ENCODE measurements at places on chromosomes 2 and 18.
A peak's percentile ranks its signal among the peaks of the same experiment; 100 is the strongest.

DNA sequence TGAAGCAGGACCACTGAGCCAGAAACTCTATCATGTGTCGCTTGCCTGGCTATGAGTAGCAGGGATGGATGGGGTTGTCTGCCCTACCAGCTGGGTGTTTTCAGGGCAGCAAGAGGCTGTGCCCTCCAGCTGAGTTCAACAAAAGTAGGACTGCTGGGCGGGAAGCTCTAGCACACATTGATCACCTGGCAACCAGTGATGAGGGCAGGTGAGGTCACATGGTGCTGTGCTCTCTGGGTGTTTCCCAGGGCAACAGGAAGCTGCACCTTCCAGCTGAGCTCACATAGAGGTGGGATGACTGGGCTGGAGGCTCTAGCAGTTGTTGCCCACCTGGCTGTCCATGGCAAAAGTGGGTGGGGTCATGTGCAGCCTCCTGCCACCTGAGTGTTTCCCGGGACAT is 487.3 kb upstream of the VWC2L start:
- no peak for DNase-seq
- no peaks in the 10 kb centered on the region for H3K27me3 ChIP-seq
- H3K4me3 ChIP-seq: no peak overlapping the region

DNA sequence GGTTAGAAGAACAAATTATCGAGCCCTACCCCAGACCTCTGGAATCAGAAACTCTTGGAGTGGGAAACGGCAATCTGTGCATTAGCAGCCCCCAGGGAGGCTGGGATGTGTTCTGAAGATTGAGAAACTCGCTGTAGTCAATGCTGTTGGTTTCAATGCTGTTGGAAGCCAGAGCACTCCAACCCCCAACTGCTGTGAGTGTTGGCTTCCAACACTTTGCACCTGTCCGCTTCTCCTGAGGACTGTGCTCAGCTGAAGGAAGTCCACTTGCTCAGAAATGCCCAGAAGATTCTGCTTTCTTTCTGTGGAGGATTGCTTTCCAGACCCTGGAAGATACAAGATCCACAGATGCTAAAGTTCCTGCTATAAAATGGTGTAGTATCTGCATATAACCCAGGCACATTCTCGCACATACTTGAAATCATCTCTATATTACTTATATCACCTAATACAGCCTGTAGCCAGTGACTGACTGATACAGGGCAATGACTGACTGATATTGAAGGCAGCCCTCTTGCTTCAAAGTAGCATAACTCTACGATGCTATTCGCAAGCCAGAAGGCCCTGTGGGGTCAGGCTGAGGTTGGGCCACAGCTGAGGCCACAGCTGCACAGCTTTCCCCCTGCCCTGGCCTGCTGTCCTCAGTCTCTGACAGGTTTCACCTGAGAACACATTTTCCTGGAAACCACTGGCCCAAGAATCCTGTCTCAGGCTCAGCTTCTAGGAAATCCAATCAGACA is 757.7 kb upstream of the ID2 start:
- H3K27me3 ChIP-seq: no peaks in the 10 kb centered on the region
- no peak for DNase-seq
- no peak overlapping the region for H3K27ac ChIP-seq
- no peak overlapping the region for H3K4me3 ChIP-seq
- H3K36me3 ChIP-seq: no peaks in the 10 kb centered on the region
- H3K4me1 ChIP-seq: no peaks in the 10 kb centered on the region

GRCh38 chr2:203707530-203707929 is 1.1 kb downstream of the CD28 start:
- H3K4me3 ChIP-seq: no peak overlapping the region
- no peaks in the 10 kb centered on the region for H3K4me1 ChIP-seq
- H3K27me3 ChIP-seq: peaks cover 1% of the 10 kb centered on the region
- no peak overlapping the region for H3K27ac ChIP-seq

- no peak overlapping the region for H3K4me3 ChIP-seq
- peaks cover 34% of the 10 kb centered on the region for H3K4me1 ChIP-seq
- DNase-seq: peak; percentile 47
Measured at GRCh38 chr2:128622955-128623620, 304.4 kb upstream of the HS6ST1 start.

GRCh38 chr2:143355870-143356269 is 226.7 kb downstream of the ARHGAP15 start:
- no peak overlapping the region for H3K4me3 ChIP-seq
- H3K36me3 ChIP-seq: no peaks in the 10 kb centered on the region
- H3K27ac ChIP-seq: no peak overlapping the region
- no peak for DNase-seq

DNA sequence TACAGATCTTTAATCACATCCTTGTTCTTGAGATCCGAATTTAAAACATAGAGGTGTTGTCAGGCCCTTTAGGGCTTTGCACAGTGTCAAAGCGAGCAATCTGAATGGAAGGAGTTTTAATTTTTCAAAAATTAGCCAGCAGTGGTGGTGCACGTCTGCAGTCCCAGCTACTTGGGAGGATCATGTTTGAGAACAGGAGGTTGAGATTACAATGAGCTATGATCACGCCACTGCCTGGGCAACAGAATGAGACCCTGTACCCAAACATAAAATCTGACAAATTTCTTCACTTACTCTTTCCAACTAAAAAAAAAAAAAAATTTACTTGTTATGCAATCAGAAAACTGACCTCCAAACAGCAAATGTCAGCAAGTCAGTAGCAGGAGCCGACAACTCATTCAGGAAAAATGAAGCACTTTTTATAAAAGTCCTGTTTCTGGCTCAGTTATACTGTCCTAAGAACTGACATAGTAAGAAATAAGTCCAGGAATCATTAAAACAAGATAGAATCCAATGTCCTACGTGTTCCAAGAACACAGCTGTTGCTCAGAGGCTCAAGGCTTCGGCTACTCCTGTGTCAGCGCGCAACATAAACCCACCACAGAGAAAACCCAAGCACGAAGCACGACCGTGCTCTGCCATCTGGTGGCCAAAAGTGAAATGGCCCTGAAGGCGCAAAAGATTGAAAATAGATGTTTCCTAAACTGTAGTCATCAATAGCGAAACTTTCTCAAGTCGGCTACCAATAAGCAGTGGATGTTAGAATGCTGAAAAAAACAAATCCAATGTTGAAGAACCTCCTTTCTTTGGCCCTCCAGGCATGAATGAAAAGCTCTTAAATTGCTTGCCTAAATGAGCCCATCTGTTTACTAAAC is 138.1 kb downstream of the INO80D start:
- DNase-seq: peak; percentile 78
- H3K4me3 ChIP-seq: no peak overlapping the region

- H3K4me3 ChIP-seq: no peak overlapping the region
- H3K36me3 ChIP-seq: no peaks in the 10 kb centered on the region
- no peaks in the 10 kb centered on the region for H3K4me1 ChIP-seq
- H3K27me3 ChIP-seq: 0 out of 2 replicates have a peak, but pooled peaks cover 2% of the 10 kb centered on the region
- DNase-seq: peak; percentile 14
Measured at GRCh38 chr18:50218432-50219197, 23.7 kb upstream of the MYO5B start.

GRCh38 chr2:214730800-214731407 is 78.6 kb downstream of the BARD1 start:
- H3K27ac ChIP-seq: no peak overlapping the region
- no peaks in the 10 kb centered on the region for H3K27me3 ChIP-seq
- peaks cover 5% of the 10 kb centered on the region for H3K36me3 ChIP-seq
- no peak overlapping the region for H3K4me3 ChIP-seq

- no peaks in the 10 kb centered on the region for H3K36me3 ChIP-seq
- peak; percentile 83 for DNase-seq
Measured at GRCh38 chr18:76528477-76529432, 33.7 kb upstream of the ZNF516 start.

- H3K27me3 ChIP-seq: no peaks in the 10 kb centered on the region
- peak overlapping the region; percentile 88 for H3K27ac ChIP-seq
- H3K36me3 ChIP-seq: no peaks in the 10 kb centered on the region
- no peak overlapping the region for H3K4me3 ChIP-seq
- H3K4me1 ChIP-seq: peaks cover 49% of the 10 kb centered on the region
- peak; percentile 92 for DNase-seq
Measured at GRCh38 chr2:120758181-120759144, 22.8 kb downstream of the GLI2 start.

DNA sequence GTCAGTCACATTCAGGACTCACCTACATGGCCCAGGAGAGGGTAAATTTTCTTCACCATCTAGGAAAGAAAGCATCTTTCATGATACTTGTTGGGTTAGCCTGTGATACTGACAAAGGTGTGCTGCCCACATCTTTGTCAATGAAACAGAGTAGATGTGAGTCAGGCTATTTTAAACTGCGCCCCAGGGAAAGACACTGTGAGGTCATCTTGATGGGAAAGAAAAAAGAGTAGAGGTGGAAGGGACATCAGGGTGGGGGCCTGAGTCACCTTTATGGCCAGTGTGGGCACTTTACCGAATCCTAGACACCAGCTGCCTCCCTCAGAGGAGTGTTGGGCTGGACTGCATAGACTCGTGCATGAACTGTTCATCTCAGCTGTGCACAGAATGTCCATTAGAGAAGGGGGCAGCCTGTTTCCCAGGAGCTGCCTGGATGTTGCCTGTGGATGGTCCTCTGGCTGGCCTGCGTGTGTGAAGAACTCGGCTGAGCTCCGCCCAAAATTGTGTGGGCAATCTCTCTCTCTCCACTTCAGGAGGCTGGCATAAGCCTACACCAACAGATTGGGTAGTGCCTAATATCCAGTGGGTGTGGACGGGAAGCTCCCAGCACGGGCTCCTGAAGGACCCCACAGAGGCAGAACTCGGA is 278.7 kb upstream of the PXDN start:
- no peak for DNase-seq
- no peaks in the 10 kb centered on the region for H3K36me3 ChIP-seq
- no peak overlapping the region for H3K27ac ChIP-seq
- no peaks in the 10 kb centered on the region for H3K27me3 ChIP-seq
- H3K4me3 ChIP-seq: no peak overlapping the region
- H3K4me1 ChIP-seq: no peaks in the 10 kb centered on the region

DNA sequence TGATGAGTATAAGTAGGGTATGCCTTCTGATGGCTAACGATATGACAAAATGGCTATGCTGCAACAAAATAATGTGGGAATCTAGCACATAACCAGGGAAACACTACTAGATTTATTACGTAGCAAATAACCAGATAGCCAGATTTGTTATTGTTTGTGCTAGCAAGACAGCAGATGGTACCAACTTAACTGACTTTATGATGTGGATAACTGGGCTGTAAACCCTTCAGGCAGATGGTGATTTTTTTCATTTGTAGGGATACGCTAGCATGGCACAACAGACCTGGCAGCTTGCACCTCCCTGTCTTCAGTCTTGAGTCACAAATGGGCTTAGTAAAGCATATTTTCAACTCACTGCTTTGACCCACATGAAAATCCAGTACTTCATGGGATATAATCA is 48.7 kb downstream of the PRELID3A start:
- no peaks in the 10 kb centered on the region for H3K27me3 ChIP-seq
- DNase-seq: no peak
- H3K4me1 ChIP-seq: peaks cover 6% of the 10 kb centered on the region
- no peak overlapping the region for H3K27ac ChIP-seq

- H3K27me3 ChIP-seq: no peaks in the 10 kb centered on the region
- no peak for DNase-seq
- H3K4me3 ChIP-seq: no peak overlapping the region
- H3K4me1 ChIP-seq: no peaks in the 10 kb centered on the region
- 0 out of 2 replicates have a peak, but pooled peaks cover 4% of the 10 kb centered on the region for H3K36me3 ChIP-seq
- H3K27ac ChIP-seq: no peak overlapping the region
Measured at GRCh38 chr2:135086222-135086621, 34.1 kb downstream of the RAB3GAP1 start.

DNA sequence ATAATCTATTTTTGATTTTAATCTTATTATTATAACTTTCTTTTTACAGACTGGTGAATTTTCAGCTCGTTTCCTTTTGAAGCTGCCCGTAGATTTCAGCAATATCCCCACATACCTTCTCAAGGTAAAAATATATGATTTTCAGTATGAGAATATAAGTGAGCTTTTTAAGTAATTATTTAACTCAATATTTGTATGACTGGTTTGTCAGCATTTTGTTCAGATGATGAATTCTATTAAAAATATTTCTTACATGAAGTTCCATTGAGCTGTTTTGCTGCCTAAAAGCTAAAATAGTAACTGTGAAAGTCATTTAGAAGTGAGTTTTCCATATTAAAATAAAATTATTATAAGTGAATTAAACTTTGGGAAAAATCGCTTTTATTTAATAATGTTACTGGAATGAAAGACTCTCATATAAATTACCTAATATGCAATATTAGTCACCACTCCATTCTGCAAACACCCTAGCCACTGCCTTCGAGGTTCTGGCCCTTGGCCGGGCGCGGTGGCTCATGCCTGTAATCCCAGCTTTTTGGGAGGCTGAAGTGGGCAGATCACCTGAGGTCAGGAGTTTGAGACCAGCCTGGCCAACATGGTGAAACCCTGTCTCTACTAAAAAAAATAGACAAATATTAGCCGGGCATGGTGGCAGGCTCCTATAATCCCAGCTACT is 155.3 kb downstream of the BABAM2 start:
- no peak overlapping the region for H3K4me3 ChIP-seq
- H3K27ac ChIP-seq: no peak overlapping the region
- no peaks in the 10 kb centered on the region for H3K36me3 ChIP-seq
- H3K27me3 ChIP-seq: no peaks in the 10 kb centered on the region
- DNase-seq: no peak

DNA sequence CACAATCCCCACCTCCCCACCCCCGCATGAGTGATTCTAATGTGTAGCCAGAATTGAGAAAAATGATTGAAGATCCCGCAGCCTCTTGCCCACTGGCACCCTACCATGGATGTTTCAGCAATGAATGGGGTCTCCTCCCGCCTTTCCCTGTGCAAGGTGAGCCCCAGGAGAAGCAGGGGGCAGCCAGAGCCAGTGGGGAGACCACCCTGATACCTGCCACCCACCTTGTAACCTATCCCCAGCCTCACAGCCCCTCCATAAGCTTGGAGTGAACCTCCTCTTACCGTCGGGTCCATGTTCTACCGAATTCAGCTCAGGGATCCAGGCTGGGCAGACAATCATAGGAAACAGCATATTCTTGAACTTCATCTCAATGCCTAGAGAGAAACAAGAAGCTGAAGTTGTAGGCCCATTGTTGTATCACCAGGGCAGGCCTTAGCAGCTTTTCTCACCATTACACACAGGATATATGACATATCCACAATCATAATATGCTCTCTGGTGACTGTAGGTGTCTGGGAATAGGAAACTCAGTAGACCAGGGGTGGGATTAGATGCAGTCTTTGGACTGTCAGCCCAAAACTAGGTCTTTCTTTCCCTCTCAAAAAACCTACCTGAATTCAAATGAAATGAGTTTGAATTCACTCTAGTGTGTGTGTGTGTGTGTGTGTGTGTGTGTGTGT is 30.9 kb downstream of the XDH start:
- peak; percentile 75 for DNase-seq
- peak overlapping the region; percentile 45 for H3K27ac ChIP-seq
- no peaks in the 10 kb centered on the region for H3K27me3 ChIP-seq
- no peaks in the 10 kb centered on the region for H3K36me3 ChIP-seq

GRCh38 chr18:76397631-76398030 is 97.4 kb downstream of the ZNF516 start:
- H3K4me3 ChIP-seq: no peak overlapping the region
- DNase-seq: no peak
- H3K36me3 ChIP-seq: peaks cover 11% of the 10 kb centered on the region
- peaks cover 6% of the 10 kb centered on the region for H3K4me1 ChIP-seq

Data from IMR-90 (cell line).